Activated CD4-positive, alpha-beta T cell treated with anti-CD3 and anti-CD28 coated beads, Interleukin-2, amount 10 ng/mL, durations not matched to agents 7 days and 5 days (primary cell): ENCODE measurements at places on chromosomes 3 and 15. TPM values are rescaled to one million over a fixed set of nuclear protein-coding genes. Genes with fewer than 3 reads are reported as not detected.

Gene OXNAD1
- 70.4 TPM for total RNA-seq

Gene PRR20G
- total RNA-seq = not detected

Gene AHSG
- total RNA-seq = not detected

Gene HTR3E
- not detected for total RNA-seq

Gene LAMB2
- total RNA-seq = not detected

Gene ZNF80
- 0.10 TPM for total RNA-seq

DNA sequence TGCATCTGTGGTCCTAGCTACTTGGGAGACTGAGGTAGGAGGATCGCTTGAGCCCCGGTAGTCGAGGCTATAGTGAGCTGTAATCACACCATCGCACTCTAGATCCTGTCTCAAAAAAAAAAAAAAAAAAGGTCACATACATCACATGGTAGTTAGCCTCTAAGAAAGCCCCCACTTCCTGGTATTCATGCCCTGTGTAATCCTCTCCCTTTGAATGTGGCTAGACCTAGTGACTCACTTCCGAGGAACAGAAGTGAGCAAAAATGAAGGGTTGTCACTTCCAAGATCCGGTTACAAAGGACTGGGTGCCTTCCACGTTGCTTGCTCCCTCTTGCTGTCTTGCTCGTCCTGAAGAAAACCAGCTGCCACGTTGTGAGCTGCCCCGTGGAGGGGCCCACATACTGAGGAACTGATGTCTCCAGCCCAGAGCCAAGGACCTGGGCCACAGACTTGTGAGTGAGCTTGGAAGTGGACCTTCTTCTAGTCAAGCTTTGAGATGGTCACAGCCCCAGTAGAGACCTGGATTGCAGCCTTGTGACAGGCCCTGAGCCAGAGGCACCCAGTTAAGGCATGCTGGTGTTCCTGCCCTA is 12.6 kb upstream of the LCTL start:
- peaks cover 2% of the 10 kb centered on the region for H3K27me3 ChIP-seq
- no peak overlapping the region for H3K4me3 ChIP-seq
- H3K27ac ChIP-seq = peak overlapping the region; percentile 36
- H3K4me1 ChIP-seq = no peaks in the 10 kb centered on the region
- DNase-seq = no peak
- H3K36me3 ChIP-seq = no peaks in the 10 kb centered on the region

DNA sequence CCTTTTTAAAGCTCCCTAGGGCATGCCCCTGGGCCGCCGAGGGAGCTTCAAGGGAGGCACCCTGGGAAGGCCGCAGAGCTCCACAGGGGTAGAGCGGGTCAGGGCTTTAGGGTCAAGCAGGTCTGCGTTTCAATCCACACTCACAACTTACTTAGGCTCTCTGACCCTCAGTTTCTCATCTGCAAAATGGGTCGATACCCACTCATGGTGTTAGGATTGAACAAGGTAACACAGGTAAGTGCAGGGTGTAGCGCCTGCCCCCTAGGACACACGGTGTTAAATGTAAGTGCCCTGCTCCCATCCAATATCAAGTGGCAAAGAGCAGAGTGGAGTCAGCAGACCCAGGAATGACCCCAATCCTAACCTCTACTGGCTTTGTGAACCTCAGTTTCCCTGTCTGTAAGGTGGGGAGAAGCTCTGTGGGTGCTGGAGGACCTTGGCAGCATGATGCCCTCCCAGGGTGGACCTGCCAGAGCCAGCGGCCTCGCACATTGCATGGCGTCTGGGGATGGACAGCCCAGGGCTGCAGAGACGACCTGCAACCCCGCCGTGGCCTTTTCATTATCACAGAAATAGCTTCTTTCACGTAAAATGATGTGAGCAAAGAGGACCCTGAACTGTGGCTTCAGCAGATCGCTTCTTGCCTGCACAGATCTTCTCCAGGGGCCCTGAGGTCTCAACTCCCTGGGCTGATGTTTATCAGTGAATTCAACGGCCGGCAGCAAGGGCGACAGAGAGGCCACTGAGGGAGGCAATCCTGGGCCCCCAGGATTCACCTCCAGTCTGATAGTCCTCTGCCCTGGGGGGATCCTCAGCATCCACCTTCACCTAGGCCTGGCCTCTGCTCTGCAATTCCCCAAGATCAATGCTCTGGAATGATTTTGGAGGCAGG is 138.5 kb downstream of the CHSY1 start:
- H3K4me1 ChIP-seq = peaks cover 7% of the 10 kb centered on the region
- DNase-seq = no peak
- H3K27ac ChIP-seq = no peak overlapping the region

DNA sequence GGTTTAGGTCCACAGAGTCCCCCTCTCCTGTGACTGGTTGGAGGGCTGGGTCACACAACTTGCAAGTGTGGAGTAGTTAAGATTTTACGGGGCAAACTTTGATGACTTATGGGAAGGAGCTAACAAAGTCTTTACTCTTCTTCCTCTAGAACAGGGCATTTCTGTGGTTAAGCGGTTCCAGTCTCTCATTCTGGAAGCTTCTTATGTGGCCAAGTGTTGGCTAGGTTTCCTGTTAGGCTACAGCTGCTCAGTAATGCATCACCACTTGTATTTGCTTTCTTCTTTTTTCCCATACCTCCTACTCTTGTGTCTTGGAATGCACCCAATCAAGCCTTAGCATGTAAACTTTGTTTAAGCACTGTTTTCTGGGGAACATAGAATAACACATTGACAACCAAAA is 100.6 kb upstream of the PLAAT1 start:
- no peaks in the 10 kb centered on the region for H3K36me3 ChIP-seq
- H3K4me3 ChIP-seq = no peak overlapping the region
- no peaks in the 10 kb centered on the region for H3K4me1 ChIP-seq
- no peaks in the 10 kb centered on the region for H3K27me3 ChIP-seq

- no peaks in the 10 kb centered on the region for H3K4me1 ChIP-seq
- H3K27ac ChIP-seq = no peak overlapping the region
- DNase-seq = no peak
- no peak overlapping the region for H3K4me3 ChIP-seq
- no peaks in the 10 kb centered on the region for H3K36me3 ChIP-seq
Observed at GRCh38 chr3:128339491-128340012, 127.1 kb downstream of the DNAJB8 start.

GRCh38 chr3:72782521-72782920 is 65.7 kb downstream of the SHQ1 start:
- H3K27ac ChIP-seq = no peak overlapping the region
- H3K4me1 ChIP-seq = no peaks in the 10 kb centered on the region
- peaks cover 21% of the 10 kb centered on the region for H3K36me3 ChIP-seq
- DNase-seq = no peak
- H3K4me3 ChIP-seq = no peak overlapping the region

DNA sequence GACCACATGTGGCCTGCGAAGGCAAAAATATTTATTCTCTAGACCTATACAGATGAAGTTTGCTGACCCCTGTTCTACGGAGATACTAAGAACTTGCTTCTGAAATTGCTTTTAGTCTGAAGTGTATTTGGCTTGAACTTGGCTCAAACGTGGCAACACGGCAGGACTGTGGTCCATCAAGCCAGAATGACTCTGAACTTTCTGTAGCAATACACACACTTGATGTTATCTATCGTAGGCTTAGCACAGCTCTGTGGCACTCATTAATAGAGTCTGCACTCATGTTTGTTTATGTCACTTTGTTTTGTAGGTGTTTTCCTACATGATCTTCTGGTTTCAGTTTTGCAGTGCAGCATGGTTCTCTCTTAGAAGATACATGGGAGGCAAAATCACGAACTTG is 298.1 kb downstream of the ADAMTS17 start:
- H3K27ac ChIP-seq = no peak overlapping the region
- H3K36me3 ChIP-seq = no peaks in the 10 kb centered on the region
- no peaks in the 10 kb centered on the region for H3K27me3 ChIP-seq
- no peak overlapping the region for H3K4me3 ChIP-seq

- H3K27me3 ChIP-seq = no peaks in the 10 kb centered on the region
- no peak overlapping the region for H3K27ac ChIP-seq
- H3K36me3 ChIP-seq = no peaks in the 10 kb centered on the region
- no peaks in the 10 kb centered on the region for H3K4me1 ChIP-seq
- no peak for DNase-seq
Observed at GRCh38 chr3:62987721-62988120, 112.5 kb upstream of the CADPS start.

DNA sequence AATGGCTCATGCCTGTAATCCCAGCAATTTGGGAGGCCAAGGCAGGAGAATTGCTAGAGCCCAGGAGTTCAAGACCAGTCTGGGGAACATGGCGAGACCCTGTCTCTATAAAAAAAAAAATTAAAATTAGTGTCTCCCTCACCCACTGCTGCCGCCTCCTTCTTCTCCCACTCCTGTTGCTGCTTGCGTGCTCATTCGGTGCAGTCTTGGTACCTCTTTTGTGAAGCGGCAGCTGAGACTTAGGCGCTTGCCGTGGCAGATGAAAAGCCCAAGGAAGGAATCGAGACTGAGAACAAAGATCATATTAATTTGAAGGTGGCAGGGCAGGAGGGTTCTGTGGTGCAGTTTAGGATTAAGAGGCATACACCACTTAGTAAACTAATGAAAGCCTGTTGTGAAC is 20.0 kb downstream of the GLB1 start:
- H3K4me3 ChIP-seq = no peak overlapping the region
- no peak for DNase-seq
- H3K4me1 ChIP-seq = peaks cover 35% of the 10 kb centered on the region

DNA sequence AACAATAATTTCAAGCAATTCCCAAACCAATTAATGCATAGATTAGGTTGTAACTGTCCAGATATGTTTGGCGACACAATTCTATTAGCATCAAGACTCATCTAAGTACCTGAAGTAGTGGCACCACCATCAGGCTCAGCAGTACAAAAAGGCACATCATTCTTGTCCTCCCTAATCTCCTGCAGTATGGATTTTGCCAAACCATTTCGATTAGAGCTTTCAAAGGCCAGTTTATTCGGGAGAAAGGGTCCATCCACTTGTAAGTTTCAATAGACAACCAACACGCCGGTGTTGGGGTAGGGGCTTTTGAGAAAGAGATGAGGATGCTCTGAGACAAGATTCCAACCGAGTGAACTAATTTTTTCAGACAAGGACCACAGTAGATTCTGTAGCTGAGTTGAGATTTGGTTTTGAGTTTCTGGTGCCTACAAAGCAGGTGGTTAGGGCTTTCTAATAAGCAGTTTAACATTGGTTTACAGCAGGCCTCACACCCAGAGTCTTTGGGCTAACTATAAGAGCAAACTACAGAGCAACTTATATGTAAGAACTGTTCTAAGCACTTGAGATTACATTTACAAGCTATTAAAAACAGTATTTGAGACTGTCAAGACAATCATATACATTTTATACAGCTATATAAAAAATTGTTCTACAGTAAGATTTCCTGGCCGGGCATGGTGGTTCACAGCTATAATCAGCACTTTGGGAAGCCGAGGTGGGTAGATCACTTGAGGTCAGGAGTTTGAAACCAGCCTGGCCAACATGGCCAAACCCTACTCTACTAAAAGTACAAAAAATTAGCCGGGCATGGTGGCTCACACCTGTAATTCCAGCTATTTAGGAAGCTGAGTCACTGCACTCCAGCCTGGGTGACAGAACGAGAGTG is 4.5 kb downstream of the RPL22L1 start:
- H3K4me1 ChIP-seq = peaks cover 17% of the 10 kb centered on the region
- no peak for DNase-seq
- H3K4me3 ChIP-seq = no peak overlapping the region
- peaks cover 37% of the 10 kb centered on the region for H3K36me3 ChIP-seq
